NCI-H774 (cell line): ENCODE measurements at places on chromosomes 2 and 18.
A peak's percentile ranks its signal among the peaks of the same experiment; 100 is the strongest.

- no peak for DNase-seq
Measured at GRCh38 chr2:210230984-210231383, 5.7 kb upstream of the ACADL start.

GRCh38 chr2:162297925-162298552, 20.4 kb downstream of the IFIH1 start:
- DNase-seq = peak; percentile 72

GRCh38 chr2:239768031-239768790, 256.9 kb downstream of the NDUFA10 start:
- no peak for DNase-seq

DNA sequence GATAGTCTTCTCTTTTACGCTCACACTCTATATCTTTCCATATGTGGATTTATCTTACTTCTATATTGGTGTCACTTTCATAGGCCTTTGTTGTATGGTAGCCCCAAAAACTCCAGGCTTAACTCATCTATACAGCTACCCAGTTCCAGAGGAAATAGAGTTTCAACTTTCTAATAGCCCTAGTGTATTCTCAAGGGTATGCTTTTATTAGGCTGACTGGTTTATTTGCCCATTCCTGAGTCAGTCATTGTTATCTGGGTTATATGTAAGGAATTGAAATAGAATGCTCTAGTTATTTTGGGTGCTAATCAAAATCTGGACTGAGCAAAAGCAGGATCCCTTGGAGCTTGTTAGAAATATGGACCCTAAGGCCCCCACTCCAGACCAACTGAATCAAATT, 307.4 kb upstream of the KCNJ3 start:
- no peak for DNase-seq

GRCh38 chr2:104415284-104415683, 438.6 kb upstream of the POU3F3 start:
- no peak for DNase-seq

DNA sequence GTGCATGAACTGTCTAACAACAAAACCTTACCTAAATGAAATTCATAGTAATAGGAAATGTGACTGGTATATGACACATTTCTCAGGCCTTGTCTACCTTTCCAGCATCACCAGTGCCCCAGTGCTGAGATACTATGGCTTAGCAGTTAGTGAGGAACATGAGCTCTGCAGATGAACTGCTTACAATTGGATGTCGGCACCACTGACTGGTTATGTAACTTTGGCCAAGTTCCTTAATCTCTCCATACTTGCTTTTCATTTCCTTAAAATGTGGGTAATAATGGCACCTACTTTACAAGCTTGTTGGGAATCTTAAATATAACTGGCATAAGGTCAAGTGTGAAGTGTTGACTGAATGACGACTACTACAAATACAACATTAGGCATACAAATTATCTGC, 136.3 kb downstream of the OLA1 start:
- no peak for DNase-seq

- no peak for DNase-seq
Measured at GRCh38 chr2:34549710-34550345, 950.7 kb upstream of the FAM98A start.

- no peak for DNase-seq
Measured at GRCh38 chr2:198692907-198693510, 764.7 kb downstream of the SATB2 start.

DNA sequence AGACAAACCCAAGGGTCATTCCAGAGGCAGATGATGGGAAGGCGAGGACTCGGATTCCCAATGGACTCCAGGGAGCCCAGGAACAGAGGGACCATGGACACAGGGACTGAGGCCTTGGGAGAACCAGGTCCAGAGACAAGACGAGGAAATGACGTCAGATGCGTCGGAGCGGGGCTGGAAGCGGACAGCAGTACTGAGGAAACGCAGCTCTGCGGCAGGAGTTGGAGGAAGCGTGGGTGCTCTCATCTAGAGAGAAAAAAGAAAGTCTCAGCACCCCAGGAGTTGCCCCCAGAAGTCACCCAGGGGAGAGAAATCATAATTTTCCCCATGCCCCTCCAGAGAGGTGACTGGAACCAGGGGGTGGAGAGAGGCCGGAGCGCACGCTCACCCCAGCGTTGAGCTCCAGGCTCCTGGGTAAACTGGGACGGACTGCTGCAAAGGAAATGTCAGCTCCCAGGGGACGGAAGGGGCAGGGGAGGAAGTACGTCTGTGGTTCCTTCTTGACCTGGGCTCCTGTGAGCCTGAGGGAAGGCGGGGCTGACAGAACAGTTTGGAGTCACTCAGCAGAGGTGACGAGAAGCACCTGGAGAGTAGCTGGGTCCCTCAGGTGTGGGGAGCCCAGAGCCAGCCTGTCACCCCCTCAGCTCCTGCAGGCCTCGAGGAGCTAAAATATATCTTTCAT, 44.7 kb downstream of the CMPK2 start:
- DNase-seq = no peak

GRCh38 chr2:222320436-222321395, 21.9 kb upstream of the PAX3 start:
- DNase-seq = peak; percentile 56

- DNase-seq = no peak
Measured at GRCh38 chr18:2036086-2036485, 535.2 kb downstream of the METTL4 start.

GRCh38 chr2:129800285-129800684, 179.2 kb upstream of the RAB6C start:
- no peak for DNase-seq

- DNase-seq = no peak
Measured at GRCh38 chr2:75676464-75676863, 29.9 kb downstream of the MRPL19 start.

GRCh38 chr2:181431674-181432073, 25.5 kb upstream of the ITGA4 start:
- no peak for DNase-seq

- DNase-seq = no peak
Measured at GRCh38 chr18:45320724-45321123, 294.6 kb upstream of the SLC14A2 start.

- no peak for DNase-seq
Measured at GRCh38 chr2:69943843-69944525, 17.4 kb downstream of the ASPRV1 start.

DNA sequence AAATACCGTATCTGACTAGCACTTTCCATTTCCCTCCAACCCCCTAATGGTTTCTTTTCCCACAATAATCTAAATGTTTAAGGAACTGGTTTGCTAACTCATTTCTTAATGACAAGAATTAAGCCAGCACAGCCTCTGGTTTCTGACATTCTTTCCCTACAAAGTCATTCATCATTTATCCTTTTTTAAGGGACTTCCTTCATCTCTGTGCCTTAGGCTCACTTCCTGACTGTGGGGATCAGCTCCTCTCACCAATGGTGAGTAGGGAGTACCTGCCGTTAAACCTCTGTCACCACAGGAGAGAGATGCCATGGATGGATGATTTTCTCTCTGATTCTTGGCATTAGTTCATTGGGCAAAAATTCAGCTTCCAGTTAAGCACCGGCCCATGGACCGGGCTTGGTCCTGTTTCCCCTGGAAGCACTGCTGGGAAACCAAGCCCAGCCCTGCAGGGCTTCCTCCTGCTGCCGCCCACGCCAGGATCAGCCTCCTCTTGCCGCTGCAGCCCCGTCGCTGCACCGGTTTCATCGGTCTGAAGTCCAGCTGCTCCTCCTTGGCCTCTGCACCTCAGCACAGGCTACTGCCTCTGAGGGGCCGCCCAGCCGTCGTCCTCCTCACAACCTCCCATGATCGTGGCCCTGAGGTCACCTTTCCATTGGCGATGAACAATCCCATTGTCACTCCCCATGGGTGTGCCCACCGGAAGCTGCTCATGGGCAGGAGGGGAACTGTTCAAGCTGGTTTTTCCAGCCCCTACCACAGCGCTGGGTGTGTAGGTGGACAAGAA, 64.0 kb upstream of the ZNF516 start:
- peak; percentile 23 for DNase-seq

GRCh38 chr2:160293391-160294091, 93.5 kb upstream of the ITGB6 start:
- DNase-seq = no peak

- no peak for DNase-seq
Measured at GRCh38 chr18:23824669-23825068, 135.4 kb downstream of the LAMA3 start.

DNA sequence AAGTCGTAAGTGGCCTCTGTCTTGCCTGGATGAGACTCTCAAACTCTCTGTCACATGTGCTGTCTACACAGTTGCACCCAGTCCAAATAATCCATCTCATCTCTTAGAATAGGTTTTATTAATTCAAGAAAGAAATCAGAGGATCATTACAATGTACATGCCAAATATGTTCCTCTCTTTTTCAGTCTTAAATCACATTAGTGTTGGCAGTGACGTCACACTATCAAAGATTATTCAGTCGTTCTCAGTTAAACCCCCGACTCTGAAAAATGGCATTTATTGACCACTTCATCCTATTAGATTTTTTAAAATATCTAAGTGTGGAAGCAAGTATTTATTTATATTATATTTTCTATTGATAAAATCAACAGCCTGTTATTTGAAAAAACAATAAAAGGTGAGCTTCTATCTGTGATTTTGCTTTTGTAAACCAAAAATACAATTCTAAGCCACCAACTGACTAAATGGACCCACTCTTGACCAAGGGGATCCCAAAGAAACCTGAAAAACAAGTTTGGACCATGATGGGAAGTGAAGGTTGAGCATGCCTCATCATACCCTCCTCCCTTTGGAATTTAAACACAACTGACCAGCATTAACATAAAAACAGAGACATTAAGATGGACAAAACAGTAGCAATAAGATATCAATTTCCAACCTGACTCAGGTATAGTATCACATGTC, 1894.4 kb upstream of the LRRTM1 start:
- DNase-seq = no peak

- DNase-seq = no peak
Measured at GRCh38 chr2:201411421-201411820, 39.8 kb downstream of the TRAK2 start.

- DNase-seq = no peak
Measured at GRCh38 chr2:42819160-42819559, 26.8 kb upstream of the HAAO start.

DNA sequence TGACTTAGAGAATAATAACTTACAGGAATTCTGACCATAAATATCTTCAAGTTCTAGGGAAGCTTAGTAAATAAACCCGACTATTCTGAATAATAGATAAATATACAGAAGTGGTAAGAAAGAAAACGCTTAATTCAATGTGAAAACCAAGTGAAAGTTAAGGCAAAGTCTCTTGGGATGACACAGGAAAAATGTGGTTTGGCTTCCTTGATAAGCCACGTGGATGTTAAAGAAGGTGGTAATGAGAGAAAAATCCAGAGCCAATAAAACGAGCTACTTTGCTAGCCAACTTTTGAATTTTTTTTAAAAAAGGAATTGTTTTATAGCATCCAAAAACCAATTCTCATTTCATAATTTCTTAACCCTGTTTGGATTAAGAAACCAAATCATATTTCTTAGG, 166.2 kb upstream of the VRK2 start:
- no peak for DNase-seq

- no peak for DNase-seq
Measured at GRCh38 chr2:217299590-217299989, 439.7 kb upstream of the TNP1 start.

DNA sequence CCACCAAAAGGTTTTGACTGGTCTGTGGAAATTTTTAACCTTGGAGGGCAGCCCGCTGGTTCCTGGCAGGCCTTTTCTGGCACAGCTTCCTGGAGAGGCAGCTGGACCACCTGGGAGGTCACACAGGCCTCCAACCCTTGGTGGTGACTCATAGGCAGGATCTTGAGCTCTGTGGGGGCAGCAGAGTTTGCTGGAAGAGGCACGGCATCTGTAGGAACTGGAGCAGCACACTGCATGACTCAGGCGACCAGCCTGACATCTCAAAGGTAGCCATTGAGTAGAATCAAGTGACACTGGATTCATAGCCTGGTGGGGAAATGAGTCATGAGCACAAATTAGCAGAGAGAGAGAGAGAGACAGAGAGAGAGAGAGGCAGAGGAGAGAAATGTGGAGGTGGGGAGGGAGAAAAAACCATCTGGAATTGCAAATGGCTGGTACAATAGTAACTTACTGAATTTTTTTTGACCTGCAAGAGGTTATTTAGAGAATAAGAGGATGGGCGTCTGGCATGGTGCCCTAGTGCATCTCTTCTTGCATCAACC, 57.4 kb downstream of the TRPM8 start:
- DNase-seq = no peak
